Stimulated activated CD4-positive, alpha-beta T cell treated with anti-CD3 and anti-CD28 coated beads, TNF-alpha, amount 100 ng/mL, for 24 hours (primary cell): ENCODE measurements at places on chromosomes 1 and 21.

- DNase-seq = no peak
Measured at GRCh38 chr1:92662048-92662447, 122.9 kb downstream of the EVI5 start.

GRCh38 chr1:45051005-45051772 lies 39.1 kb downstream of the UROD start:
- no peak for DNase-seq

- peak; percentile 94 for DNase-seq
Measured at GRCh38 chr1:35641233-35641866, at the start of gene PSMB2. Gene PSMB2, minus strand, starts transcription at chr1:35641526. Its CDS starts 94 bp downstream, at chr1:35641432.

- DNase-seq = no peak
Measured at GRCh38 chr1:22731924-22732720, 21.5 kb downstream of the EPHB2 start.

DNA sequence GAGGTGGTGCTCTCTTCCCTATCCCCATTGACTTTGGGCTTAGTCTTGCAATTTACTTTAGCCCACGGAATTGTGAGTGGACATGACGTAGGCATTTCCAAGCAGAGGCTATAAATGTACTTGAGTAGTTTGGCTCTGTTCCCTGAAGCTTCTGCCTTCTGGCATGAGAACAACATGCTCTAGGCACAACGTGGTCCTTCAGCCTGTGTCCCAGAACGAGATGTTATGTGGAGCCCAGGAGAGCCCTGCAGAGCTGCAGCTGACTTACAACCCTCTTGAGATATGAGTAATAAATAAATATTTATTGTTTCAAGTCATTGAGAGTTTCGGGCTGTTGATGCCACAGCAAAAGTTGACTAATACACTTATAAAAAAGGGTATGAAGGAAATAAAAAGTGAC lies 105.2 kb upstream of the HMGB4 start:
- DNase-seq = no peak

DNA sequence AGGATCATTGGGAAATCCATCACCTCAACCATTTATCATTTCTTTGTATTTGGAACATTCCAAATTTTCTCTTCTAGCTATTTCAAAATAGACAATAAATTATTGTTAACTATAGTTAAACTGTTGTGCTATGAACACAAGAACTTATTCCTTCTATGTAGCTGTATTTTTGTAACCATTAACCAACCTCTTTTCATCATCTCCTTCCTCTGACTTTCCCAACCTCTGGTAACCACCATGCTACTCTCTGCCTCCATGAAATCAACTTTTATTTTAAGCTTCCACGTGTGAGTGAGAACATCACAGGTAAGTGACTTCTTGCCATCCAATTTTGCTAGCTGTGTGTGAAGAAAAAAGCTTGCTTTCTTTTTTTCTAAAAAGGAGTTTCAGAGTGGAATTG lies 418 bp downstream of the IFI44L start:
- no peak for DNase-seq
